ENCODE measurements at places on chromosomes 7 and 10.
A peak's percentile ranks its signal among the peaks of the same experiment; 100 is the strongest.

DNA sequence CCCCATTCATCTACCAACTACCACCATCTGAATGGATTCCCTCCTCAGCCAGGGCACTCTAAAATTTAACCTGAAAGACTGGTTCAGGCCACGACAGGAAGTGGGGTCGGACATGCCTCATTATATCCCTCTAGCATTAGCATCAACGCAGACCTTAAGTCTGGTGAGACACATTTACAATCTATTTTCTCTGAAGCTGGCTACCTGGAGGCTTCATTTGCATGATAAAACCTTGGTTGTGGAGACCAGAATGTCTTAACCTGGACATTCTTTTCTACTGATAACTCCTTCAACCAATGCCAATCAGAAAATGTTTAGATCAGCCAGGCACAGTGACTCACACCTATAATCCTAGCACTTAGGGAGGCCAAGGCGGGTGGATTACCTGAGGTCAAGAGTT is 42.3 kb downstream of the SVOPL start:
- DNase-seq, result no peak

- no peak for DNase-seq
Observed at GRCh38 chr10:77825965-77826364, 100.6 kb downstream of the DLG5 start.

DNA sequence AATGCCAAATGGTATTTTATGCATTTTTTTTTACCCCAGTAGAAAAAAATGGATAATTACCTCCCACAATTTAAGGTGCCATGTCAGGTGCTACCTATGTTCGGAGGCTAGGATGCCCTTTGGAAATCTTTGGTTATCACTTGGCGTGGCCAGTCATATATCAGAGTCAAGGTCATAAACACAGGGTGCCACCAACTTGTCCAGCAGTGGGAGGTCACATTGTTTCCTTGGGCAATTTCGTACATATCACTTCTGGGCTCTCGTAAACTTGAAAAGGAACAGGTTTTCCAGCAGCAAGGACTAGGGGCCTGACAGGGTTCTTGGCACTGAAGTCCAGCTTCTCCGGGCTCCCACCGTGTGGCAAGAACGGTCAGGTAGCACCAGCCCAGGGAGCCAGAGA is 48.0 kb upstream of the BHLHA15 start:
- no peak for DNase-seq

DNA sequence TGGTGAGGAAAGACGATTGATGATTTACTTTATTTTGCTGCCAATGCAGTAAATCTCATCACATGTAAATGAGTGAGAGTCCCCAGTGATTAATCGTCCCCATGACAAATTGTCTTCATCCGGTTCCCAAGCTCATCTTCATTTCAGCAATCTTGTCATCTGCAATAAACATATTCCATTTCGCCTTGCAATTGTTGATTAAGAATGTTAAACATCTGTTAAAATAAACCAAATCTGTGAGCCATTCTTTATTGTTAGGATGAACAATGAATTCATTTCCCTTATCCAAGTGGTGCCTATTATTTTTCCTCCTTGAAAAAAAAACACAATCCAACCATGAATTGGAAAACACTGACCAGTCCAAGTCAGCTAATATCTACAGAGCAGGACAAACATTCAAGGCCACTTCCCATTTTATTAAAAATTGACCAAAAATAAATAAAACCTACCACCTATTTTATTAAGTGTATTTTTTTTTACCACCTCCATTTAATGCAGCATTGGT is 36.5 kb downstream of the NPS start:
- DNase-seq, result no peak

- no peak for DNase-seq
Observed at GRCh38 chr7:6164491-6164890, 107.9 kb downstream of the CYTH3 start.

- peak; percentile 56 for DNase-seq
Observed at GRCh38 chr10:102604439-102604841, 39.8 kb upstream of the TRIM8 start.

GRCh38 chr10:23892296-23892695 is 316.6 kb upstream of the KIAA1217 start:
- no peak for DNase-seq

- no peak for DNase-seq
Observed at GRCh38 chr7:98456866-98457265, 56.0 kb upstream of the BAIAP2L1 start.

GRCh38 chr7:70630818-70631457 is 501.0 kb upstream of the GALNT17 start:
- DNase-seq, result no peak

DNA sequence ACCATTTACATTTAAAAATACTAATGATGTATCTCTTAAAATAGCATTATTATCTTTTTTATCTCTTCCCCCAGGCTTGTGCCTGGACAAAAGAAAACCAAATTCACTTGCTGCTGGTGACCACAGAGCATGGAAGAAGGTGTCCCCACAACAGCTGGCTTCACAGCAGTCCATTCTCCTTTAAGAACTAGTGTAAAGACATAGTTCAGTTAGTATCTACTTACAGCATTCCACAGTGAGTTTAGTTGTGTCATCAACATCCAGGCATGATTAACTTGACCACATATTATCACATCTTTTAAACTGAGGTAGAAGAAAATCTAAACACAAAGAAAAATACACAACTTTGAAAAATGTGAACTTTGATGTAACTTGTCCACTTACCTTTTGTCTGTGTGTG is 55.0 kb downstream of the LRRC17 start:
- no peak for DNase-seq

DNA sequence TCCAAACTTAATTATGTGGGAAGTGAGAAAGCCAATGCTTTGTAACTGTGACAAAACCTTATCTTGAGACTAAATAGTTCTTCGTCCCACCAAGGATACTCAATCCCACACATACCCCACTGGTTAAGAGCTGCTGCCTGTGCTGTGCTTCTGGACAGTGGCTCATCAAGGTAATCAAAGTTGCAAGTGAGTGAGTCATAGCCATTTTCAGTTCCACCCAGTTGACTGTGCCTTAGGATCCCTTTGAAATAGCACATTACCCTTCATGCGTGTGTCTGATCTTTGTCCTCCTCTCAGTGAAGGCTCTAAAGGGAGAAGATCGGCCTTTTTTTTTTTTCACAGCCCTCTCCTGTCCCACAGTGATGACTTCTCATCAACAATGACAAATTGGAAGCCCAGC is 706.0 kb upstream of the AUTS2 start:
- no peak for DNase-seq

GRCh38 chr10:125802131-125802530 is 20.9 kb downstream of the UROS start:
- no peak for DNase-seq

- DNase-seq, result no peak
Observed at GRCh38 chr10:126956712-126957108, 51.5 kb downstream of the DOCK1 start.

- DNase-seq, result no peak
Observed at GRCh38 chr10:75408509-75408875, 6.9 kb upstream of the ZNF503 start.

GRCh38 chr7:73437621-73438416 is 4.2 kb downstream of the FZD9 start:
- DNase-seq, result no peak

GRCh38 chr7:80640846-80641245 is 2.4 kb downstream of the CD36 start:
- no peak for DNase-seq

DNA sequence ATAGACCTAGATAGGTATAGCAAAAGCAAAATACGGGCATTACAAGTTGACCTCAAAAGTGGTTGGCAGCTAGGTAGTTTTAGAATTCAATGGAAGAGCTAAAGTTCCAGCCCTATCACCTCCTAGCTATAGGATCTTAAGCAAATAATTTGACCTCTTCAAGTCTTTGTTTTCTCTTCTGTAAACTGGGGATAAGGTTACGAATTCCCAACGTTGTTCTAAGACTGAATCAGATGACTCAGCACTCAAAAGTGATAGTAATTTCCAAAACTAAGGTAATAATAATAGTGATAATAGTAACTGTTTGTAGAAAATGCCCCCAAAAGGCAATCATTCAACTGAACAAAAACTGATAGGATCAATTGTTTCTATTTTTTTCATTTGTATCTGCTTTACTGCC is 445.2 kb downstream of the KCNMA1 start:
- DNase-seq, result no peak

GRCh38 chr7:92802406-92802805 is 34.0 kb downstream of the CDK6 start:
- no peak for DNase-seq

- DNase-seq, result no peak
Observed at GRCh38 chr7:26160896-26161295, 8.9 kb downstream of the NFE2L3 start.

DNA sequence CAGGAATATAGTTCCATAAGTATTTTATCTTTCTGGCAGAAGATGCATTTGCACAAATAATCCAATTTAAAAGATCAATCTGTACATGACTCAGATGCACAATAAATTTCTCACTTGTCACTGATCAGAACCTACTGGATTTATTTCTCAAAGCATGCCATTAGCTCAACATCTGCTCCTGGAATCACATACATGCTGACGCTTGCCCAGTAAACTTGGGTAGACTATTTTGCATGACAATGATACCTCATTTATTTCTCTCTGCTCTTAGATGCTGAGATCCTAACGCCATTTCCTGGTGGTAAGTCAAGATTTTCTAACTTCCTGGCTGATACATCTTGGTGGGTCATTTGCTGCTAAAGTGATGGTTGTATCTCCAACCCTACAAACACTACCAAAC is 33.8 kb upstream of the C10orf120 start:
- no peak for DNase-seq

DNA sequence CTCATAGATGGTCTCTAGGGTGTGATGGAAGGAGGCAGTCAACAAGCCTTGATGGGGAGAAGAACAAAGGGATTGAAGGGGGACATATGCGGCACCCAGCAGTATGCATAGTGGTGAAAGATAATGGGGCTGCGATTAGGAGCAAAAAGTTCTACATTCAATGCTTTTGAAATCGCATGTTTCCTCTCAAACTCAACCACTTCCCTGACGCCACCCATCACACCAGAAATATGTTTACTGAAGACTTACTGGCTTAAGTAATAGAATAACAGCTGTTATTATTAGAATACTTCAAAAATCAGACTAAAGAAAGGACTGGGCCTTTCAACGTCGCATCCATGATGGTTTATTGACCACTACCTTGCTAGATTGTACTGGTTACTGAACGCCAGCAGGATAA is 31.5 kb downstream of the MKRN1 start:
- no peak for DNase-seq

GRCh38 chr7:27872356-27873275 is 132.7 kb downstream of the TAX1BP1 start:
- no peak for DNase-seq

DNA sequence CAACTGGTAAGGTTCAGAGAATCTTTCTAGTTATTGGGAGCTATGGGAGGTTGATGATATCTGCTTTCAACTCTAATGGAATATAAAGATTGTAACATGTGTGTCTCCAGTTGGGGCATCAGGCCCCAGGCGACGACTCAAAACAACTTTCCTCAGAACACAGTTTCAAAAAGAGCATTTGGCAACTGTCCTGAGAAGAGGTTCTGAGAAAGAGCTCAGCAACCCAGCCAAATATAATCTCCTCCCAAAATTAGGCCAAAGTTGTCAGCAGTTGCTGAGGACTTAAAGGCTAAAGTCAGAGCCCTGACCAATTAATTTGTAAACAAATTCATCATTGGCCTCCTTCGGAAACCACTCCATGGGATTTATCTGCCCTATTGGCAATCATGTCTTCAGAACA is 251.1 kb upstream of the NFE2L3 start:
- no peak for DNase-seq

- DNase-seq, result no peak
Observed at GRCh38 chr7:22632674-22633073, 94.3 kb upstream of the IL6 start.

GRCh38 chr10:107032700-107033401 is 131.7 kb downstream of the SORCS1 start:
- no peak for DNase-seq

DNA sequence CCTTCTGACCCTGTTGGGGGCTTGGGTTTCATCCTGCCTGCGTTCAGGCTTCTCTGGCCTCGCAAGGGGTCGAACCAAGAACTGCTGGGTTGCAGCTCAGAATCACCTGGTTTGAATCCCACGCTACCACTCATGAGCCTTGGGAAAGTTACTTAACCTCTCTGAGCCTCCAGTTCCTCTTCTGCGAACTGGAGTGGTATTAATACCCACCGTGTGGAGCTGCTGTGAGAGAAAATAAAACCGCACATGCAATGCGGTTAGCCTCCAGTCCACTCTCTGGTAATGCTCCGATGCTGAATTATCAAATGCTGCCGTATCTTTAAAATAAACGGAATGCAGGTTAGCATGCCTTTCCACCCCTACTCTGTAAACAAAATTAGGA is 171.9 kb downstream of the ARHGAP12 start:
- no peak for DNase-seq

GRCh38 chr10:76036962-76037361 is 605.5 kb downstream of the LRMDA start:
- DNase-seq, result no peak

DNA sequence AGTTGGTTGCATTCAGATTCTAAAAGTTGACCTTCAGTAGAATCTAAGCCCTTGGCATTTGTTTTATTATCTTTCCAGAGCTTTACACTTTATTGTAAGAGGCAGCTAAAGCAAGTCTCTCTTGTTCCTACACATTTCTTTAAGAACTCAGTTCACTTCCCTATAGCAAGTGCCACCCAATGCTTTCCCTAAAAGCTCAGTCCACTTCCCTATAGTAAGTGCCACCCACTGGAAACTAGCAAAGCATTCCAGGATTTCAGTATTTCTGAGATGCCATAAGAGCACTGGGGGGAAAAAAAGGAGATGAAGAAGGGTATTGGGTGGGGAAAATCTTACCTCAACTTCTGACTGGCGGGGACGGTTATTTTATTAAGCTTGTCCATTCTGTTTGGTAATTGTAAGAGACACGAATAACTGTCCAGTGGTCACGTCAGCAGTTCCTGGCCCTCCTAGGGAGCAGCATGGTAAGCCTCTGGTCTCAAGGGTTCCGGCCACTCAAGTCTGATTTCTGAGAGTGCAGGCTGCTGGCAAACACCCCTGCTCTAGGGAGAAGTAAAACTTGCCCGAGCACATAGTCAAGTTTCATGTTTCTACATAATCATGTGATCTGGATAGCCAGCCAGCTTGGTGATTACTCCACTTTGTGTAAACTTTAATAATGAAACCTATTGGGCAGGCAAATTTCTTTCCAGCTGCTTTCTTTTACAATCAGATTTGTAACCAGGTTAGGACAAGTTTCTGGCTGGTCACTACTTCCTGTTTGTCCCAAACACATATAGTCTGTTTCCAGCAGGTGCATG is at the start of gene BLNK:
Gene BLNK, minus strand, starts transcription at position 554 of the 800 bp plus-strand sequence. Its CDS starts 171 bp downstream, at position 383.
- no peak for DNase-seq

GRCh38 chr7:106813705-106814305 is 51.3 kb upstream of the PIK3CG start:
- no peak for DNase-seq

DNA sequence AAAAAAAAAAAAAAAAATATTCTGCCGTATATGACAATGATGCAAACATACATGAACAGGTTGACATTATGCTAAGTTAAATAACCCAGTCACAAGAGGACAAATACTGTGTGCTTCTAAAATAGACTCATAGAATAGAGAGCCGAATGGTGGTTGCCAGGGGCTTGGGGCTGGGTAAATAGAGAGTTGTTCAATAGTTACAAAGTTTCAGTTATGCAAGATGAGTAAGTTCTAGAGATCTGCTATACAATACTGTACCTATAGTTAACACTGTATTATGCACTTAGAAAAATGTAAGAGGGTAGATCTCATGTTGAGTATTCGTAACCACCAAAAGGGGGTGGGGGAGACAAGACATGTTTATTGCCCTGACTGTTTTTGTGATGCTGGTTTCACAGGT is 77.1 kb upstream of the GNAI1 start:
- no peak for DNase-seq
